NCI-H460 (cell line): ENCODE measurements at places on chromosomes 5 and 9.

DNA sequence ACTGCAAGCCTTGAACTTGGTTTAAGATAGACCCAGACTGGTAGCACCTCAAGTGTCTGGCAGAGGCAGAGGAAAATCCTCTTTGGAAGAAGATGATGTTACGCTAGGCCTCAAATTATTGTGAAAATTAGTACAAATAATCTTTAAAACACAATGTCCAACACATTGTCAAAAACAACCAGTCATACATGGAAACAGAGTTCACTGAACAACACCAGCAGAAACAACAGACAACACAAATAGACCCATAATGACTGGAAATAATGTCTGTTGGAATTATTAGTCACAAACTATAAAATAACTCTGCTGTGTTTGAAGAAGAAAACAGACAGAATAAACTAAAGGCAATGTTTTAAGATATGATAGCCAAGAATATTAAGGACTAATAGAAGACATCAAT lies 15.4 kb upstream of the ZNF366 start:
- DNase-seq: no peak

GRCh38 chr5:97041239-97041638 lies 101.2 kb downstream of the LIX1 start:
- DNase-seq: no peak

GRCh38 chr5:123809594-123810221 lies 297.7 kb downstream of the CSNK1G3 start:
- DNase-seq: no peak

- no peak for DNase-seq
These were observed 25.6 kb downstream of the FLT4 start for GRCh38 chr5:180623844-180624243.
